Natural killer cell (primary cell): ENCODE measurements at places on chromosomes 6 and 20. TPM values are rescaled to one million over a fixed set of nuclear protein-coding genes. Genes with fewer than 3 reads are reported as not detected.
A peak's percentile ranks its signal among the peaks of the same experiment; 100 is the strongest.

- peaks cover 5% of the 10 kb centered on the region for H3K4me1 ChIP-seq
- H3K27ac ChIP-seq = no peak overlapping the region
- no peak for DNase-seq
- no peaks in the 10 kb centered on the region for H3K36me3 ChIP-seq
Observed at GRCh38 chr20:10356628-10357027, 77.4 kb downstream of the MKKS start.

DNA sequence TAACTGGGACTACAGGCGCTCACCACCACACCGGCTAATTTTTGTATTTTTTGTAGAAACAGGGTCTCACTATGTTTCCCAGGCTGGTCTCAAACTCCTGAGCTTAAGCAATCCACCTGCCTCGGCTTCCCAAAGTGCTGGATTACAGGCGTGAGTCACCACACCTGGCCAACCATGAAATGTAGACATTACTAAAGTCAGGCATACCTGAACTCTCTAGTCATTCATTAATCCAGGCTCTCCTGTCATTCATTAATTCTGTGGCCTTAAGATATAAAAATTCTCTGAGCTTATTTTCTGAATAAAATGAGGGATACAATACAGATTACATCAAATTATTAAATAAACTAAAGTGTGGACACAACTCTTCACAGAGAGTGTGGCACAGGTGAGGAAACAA is 159.7 kb downstream of the GMDS start:
- H3K36me3 ChIP-seq = no peaks in the 10 kb centered on the region
- no peak overlapping the region for H3K27ac ChIP-seq
- H3K27me3 ChIP-seq = no peaks in the 10 kb centered on the region
- DNase-seq = no peak
- peaks cover 13% of the 10 kb centered on the region for H3K4me1 ChIP-seq

DNA sequence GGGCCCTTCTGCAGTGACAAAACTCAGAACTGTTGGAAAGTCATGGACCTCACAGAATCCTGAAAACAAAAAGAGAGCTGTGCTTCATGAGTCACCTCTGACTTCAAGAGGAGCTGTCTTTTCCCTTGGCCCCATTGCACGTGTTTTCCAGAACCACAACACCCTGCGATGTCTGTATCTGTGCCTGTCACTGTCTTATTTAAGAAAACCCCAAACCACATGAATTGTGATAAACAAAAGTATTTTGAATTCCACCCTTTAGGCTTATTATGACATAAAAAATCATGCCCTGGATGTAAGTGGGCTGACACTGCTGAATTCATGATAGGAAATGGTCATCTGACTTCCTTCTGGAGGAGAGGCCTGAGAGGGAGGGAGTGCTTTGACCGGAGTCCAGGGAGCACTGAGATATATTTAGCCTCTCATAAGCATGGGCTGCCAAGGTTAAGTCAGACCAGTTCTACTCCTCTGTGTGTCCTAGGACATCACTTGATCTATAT is 96.4 kb upstream of the DUSP22 start:
- H3K4me1 ChIP-seq = peaks cover 18% of the 10 kb centered on the region
- peak; percentile 72 for DNase-seq
- H3K27me3 ChIP-seq = no peaks in the 10 kb centered on the region
- no peaks in the 10 kb centered on the region for H3K36me3 ChIP-seq

- H3K27me3 ChIP-seq = peaks cover 12% of the 10 kb centered on the region
- peaks cover 13% of the 10 kb centered on the region for H3K4me1 ChIP-seq
- no peak for DNase-seq
- H3K36me3 ChIP-seq = no peaks in the 10 kb centered on the region
Observed at GRCh38 chr20:37915800-37916570, 13.1 kb downstream of the VSTM2L start.

DNA sequence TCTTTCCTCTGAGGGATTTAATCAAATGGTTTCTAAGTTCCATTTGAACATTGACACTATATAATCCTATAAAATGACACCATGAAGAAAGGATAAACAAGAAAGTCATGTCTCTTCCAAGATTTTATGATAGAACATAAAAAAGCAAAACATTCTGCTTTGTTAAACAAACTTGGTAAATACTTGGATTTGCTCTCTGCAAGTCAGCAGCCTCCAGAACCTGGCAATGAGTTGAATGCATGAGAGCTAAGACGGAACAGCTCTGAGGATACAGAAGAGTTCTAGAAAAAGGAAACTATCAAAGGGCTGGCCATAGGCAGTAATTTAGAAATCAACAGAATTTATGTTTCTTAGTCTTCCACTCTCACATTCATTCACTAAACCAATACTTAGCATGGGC is 656.0 kb upstream of the ID4 start:
- no peak overlapping the region for H3K4me3 ChIP-seq
- H3K36me3 ChIP-seq = no peaks in the 10 kb centered on the region
- H3K27me3 ChIP-seq = no peaks in the 10 kb centered on the region
- H3K27ac ChIP-seq = no peak overlapping the region

GRCh38 chr20:57316795-57317201 is 12.8 kb upstream of the SPO11 start:
- H3K36me3 ChIP-seq = no peaks in the 10 kb centered on the region
- H3K4me1 ChIP-seq = peaks cover 19% of the 10 kb centered on the region
- no peak overlapping the region for H3K4me3 ChIP-seq
- DNase-seq = no peak
- H3K27me3 ChIP-seq = no peaks in the 10 kb centered on the region
- H3K27ac ChIP-seq = no peak overlapping the region

- DNase-seq = no peak
- no peak overlapping the region for H3K4me3 ChIP-seq
- H3K27ac ChIP-seq = peak overlapping the region; percentile 73
- H3K4me1 ChIP-seq = peaks cover 60% of the 10 kb centered on the region
- peaks cover 3% of the 10 kb centered on the region for H3K36me3 ChIP-seq
- no peaks in the 10 kb centered on the region for H3K27me3 ChIP-seq
Observed at GRCh38 chr6:2792330-2793110, 27.3 kb downstream of the WRNIP1 start.

DNA sequence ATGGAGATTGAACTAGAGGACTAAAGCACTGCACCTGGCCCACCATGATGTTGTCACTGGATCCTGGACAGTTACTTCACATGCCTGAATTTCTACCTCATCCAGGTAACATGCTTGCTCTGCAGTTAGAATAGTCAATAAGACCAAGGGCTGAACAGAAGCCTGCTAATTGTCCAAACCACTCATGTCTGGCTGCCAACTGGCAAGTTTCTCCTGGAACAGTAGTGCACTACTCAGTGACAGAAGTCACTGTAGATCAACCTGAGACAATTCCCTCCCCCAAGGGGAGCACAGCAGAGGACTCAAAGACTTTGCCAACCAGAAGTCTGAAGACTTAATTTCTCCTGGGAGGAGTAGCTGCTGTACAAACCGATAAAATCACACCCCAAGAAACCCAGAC is 454.6 kb upstream of the MARCKS start:
- H3K4me3 ChIP-seq = no peak overlapping the region
- H3K27me3 ChIP-seq = no peaks in the 10 kb centered on the region
- no peaks in the 10 kb centered on the region for H3K4me1 ChIP-seq
- H3K27ac ChIP-seq = no peak overlapping the region
- H3K36me3 ChIP-seq = no peaks in the 10 kb centered on the region
- DNase-seq = no peak

DNA sequence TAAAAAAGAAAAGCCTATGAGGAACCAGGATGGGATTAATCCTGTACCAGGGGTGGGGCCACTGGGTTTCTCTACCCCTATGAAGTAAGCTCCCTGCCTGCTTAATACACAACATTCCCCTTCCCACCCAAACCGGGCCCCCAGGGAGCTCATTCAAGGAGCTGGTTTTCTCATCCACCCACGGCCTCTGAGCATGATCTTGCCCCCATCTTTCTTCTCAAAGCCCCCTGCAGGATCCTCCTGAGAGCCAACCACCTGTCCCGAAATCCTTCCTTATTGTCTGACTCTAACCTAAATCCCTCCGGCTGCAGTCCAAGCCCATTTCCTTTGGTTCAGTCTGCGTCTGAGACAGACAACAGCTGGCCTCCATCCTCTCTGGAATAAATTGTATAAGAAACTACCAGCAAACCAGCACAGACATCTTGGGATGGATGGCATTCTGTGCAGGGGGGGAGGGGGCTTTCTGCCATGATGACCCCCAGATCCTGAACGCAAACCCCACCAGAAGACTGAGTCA is 21.0 kb downstream of the KCNK5 start:
- no peak for DNase-seq
- no peaks in the 10 kb centered on the region for H3K27me3 ChIP-seq
- no peak overlapping the region for H3K27ac ChIP-seq

GRCh38 chr6:150149146-150149545 is 6.3 kb downstream of the PPP1R14C start:
- peaks cover 4% of the 10 kb centered on the region for H3K4me1 ChIP-seq
- H3K27me3 ChIP-seq = peaks cover 26% of the 10 kb centered on the region
- no peaks in the 10 kb centered on the region for H3K36me3 ChIP-seq
- no peak overlapping the region for H3K4me3 ChIP-seq
- no peak for DNase-seq

DNA sequence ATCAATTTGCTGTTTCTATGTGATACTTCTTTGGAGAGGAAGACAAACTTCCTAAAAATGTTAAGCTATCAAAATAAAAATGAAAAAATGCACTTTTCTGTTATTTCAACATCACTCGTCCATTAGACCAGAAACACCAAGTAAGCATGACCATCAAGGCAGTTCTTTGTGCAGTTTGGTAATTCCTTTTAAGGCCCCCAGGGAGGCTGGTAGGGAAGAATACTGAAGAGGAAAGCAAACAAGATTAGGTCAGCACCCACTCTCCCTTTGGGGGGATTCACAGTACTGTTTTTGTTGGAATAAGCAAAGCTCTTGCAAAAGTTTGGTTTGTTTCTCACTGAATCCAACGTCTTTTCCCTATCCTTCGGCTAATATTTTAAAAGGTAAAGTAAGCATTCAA is 206.8 kb upstream of the SLC35B3 start:
- no peak for DNase-seq
- H3K36me3 ChIP-seq = no peaks in the 10 kb centered on the region
- no peaks in the 10 kb centered on the region for H3K4me1 ChIP-seq

DNA sequence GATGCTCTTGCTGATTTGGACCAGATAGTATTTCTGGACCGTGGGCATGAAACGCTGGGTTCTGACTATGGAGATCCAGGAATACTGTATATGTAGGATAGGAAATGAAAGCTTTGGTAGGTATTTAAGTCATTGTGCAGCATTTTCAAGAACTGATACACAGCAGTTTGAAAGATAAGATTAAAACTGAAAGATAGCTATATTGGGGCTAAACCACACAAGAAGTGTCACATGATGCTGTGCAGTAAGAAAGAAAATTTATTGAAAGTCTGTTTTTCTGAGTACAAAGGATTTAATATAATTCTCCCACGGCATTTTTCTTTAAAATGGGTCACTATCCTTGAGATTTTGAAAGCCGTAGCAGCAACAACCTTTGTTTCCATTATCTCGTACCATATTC is 305 bp downstream of the IL17A start:
- no peak for DNase-seq
- no peaks in the 10 kb centered on the region for H3K36me3 ChIP-seq
- H3K27ac ChIP-seq = no peak overlapping the region
- peaks cover 34% of the 10 kb centered on the region for H3K27me3 ChIP-seq
- no peak overlapping the region for H3K4me3 ChIP-seq
- H3K4me1 ChIP-seq = no peaks in the 10 kb centered on the region

DNA sequence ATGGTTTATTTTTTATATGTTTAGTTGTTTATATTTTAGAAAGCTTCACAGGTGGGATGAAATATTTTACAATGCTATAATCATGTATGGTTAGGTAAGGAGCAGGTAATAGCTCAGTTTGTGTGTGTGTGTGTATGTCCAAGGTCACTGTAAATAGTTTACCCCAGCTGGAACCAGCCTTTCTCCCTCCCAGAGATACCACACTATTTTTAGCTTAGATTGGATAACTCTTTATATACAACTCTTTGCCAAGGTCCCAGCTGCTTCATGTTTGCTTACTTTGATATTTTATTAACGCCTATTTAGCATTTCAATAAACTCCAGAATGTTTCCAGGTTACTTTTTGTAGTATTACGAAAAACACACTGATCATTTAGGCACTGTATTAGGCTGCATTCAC is 1.8 kb upstream of the PEX7 start:
- H3K27me3 ChIP-seq = no peaks in the 10 kb centered on the region
- H3K27ac ChIP-seq = no peak overlapping the region
- no peak for DNase-seq
- no peak overlapping the region for H3K4me3 ChIP-seq

DNA sequence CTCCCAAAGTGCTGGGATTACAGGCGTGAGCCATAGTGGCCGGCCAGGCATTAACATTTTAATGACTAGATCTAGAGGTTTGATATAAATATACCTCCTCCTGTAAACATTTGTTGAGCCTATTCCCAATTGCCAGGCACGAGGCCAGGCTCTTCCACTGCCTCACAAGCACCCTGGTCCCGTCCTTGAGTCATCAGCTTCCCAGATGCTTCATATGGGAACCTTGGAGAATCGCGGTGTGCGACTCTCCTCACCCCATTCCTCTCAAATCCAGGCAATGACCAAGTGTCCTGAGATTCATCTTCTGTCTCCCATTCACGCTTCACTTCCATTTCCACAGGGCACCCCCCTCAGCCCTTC is 35.9 kb upstream of the PIM1 start:
- peaks cover 21% of the 10 kb centered on the region for H3K4me1 ChIP-seq
- H3K27me3 ChIP-seq = no peaks in the 10 kb centered on the region
- no peak overlapping the region for H3K4me3 ChIP-seq
- no peak for DNase-seq
- H3K36me3 ChIP-seq = no peaks in the 10 kb centered on the region
- peak overlapping the region; percentile 71 for H3K27ac ChIP-seq

DNA sequence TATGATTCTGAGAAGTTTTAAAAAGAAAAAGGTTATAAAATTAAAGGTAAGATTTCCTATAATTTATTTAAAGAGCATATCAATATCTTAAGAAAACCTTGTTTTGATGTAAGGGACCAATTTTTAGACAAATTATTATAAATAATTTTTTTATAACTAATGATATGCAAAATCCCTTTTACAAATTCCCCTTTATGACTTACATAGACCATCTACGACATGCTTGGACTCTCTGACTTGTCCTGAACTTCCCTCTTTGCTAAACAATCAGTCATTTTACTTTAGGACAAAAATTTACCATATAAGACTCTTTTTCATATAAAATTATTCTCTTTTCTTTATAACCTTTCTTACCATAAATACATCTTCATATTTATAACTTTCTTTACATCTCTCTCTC is 15.3 kb upstream of the ANGPT4 start:
- no peaks in the 10 kb centered on the region for H3K27me3 ChIP-seq
- H3K36me3 ChIP-seq = no peaks in the 10 kb centered on the region
- H3K4me1 ChIP-seq = no peaks in the 10 kb centered on the region

Gene GGTLC1
- not detected for total RNA-seq

Gene XPO5
- 48.7 TPM for total RNA-seq

Gene CRYBG1
- total RNA-seq = 17.5 TPM

Gene NKAIN2
- not detected for total RNA-seq
